ENCODE measurements at places on chromosomes 1 and 21.

DNA sequence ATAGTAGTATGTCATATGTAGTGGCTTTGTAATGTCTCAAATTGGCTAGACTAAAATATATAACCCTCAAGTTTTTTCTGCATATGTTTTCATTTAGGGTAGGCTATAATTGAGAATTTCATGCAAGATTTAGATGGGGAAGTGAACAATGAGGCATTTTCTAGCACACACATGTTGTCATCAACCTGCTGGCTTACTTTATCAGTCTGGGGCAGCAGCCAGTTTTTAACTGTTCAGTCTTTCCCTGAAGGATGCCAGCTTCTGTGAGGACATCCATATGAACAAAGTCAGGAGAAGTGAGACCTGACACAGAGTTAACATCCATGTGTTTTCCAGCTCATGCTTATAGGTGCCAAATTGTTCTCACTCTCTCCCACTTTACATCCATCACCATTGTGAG, 74.7 kb upstream of the OLFM3 start:
- DNase-seq, result no peak

DNA sequence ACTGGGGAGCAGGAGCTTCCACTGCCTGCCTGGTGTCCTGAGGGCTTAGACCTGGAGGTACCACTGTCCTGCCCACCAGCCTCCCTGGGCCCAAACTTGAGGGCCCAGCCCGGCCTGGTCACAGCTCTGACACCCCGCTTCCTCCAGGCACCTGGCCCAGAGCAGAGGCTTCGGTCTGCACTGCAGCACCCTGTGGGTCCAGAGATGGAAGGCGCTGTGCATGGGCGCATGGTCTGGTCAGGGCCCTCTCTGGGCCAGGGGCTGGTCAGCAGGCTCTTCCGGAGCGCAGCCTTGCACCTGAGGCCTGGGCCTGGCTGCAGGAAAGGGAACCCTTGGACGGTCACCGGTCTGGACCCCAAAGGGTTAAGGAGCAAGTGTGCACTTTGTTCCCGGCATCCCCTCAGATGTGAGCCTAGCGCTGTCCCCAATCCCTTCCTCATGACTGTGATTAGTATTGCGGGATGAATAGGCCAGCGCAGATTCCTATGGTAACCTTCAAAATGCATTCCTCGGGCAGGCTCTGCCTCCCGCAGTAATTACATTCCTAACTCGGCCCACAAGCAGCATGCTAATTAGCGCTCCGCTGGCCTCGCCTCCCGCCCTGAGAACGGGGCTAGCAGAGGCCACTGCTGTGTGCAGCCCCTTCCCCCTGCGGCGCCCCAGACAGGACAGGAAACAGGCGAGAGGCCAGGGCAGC, 36.3 kb downstream of the PRDM16 start:
- DNase-seq, result no peak

- DNase-seq, result no peak
Observed at GRCh38 chr1:220121791-220122530, 28.0 kb downstream of the IARS2 start.

GRCh38 chr1:226027538-226028217, 28.5 kb upstream of the SDE2 start:
- DNase-seq, result no peak

DNA sequence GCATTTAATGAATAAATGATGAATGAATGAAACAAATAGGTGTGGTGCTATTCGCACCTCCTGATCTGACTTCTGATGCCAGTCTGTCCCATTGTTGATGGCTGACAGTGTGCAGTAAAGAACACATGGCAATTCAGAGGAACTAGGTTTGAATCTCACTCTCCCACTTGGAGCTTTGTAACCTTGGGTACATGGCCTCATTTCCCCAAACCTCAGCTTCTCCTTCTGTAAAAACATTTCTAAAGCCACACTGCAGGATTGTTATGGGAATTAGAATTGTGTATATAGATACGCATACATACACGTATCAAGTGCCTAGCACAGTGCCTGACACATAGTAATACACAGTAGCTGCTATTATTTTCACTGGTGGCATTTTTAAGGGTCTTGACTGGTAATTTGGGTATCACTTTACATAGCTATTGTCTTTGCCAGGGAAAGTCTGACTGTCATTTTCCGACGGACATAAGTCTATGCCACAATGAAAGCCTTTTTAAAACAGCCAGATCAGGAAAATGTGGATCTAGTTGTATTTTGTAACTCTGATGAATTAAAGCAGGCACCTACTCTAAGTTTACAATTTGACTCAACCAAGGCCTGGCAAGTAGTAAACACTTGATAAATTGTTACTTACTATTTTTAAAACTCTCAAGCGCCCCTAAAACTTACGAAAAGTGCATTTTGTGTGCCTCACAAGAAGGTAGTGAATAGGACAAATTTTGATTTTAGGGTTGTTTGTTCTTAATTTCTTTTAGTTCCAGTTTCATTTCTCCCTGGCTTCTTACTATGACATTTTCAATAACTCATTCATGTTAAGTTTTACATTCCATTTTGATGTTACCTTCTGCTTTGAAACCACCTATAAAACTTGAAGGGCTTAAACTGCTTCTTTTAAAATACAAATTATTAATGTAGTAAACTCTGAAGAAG, 164.4 kb downstream of the SDCCAG8 start:
- no peak for DNase-seq

GRCh38 chr1:56433056-56433577, 146.2 kb downstream of the PLPP3 start:
- no peak for DNase-seq

GRCh38 chr1:30191154-30191702, 532.2 kb downstream of the MATN1 start:
- no peak for DNase-seq

GRCh38 chr1:22319608-22320007, 132.0 kb upstream of the ZBTB40 start:
- DNase-seq, result no peak

GRCh38 chr1:180911640-180912191, 981 bp upstream of the KIAA1614 start:
- DNase-seq, result no peak

DNA sequence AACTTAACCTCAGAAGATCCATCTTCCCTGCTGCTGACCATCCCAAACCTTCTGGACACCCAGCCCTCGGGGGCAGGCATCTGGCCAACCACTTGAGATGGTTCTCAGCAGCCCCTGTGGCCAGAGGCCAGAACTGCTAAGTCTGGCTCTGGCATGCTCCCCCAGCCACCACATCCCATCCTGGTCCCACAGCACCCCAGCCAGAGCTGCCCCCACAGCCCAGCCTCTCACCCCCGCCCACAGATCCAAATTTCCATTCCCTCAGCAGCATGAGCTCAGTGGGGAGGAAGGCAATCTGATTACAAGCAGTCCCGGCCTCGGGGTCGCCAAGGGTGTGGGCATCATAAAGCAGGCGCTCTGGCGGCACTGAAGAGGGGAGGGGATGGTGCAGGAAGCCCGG, 45.6 kb downstream of the GLIS1 start:
- no peak for DNase-seq

DNA sequence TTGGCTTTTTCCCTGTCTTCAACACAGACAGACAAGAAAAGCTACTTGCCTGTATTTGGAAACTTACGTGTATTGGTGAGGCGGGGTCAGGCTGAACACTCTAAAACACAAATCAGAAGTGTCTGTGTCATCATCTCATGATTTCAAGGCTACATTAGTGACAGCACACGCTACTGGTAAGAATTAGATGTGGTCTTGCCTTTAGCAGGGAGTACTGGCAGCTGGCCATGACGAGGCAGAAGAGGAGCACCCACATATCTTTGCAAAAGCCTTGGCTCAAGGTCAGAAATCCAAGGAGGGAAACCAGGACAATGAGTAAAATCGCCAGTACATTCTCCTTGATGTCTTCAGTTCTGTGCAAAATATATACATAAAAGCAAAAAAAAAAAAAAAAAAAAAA, 77.7 kb downstream of the PCNX2 start:
- DNase-seq, result no peak

DNA sequence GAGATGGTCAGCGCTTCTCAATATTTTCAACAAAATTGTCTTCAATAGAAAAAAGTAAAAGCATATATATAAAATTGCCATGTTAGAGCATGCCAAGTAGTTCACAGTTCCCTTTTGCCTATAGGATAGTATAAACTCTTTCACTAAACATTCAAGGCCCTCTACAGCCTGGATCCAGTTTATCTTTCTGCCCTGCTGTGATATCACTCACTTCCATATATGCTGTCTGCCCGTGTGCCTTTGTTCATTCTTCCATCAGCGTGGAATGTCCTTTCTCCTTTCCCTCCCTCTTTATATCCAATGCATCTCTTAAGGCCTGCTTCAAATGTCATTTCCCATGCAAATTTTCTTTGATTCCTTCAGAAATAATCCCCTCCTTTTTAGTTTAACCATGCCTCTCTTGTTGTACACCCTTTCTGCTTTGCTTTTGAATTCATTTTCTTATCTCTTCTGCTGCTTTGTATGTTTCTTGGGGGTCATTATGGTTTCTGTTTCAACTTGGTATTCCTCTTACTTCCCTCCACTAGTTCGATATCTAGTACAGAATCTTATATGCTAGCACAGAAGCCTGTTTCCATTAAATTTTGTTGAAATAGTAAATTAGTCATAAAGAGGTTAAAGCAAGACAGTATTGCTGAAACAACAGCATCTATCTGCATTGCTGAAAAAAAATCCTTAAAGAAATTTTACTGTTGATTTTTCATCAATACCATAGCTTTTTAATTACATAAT, 44.7 kb downstream of the XCL2 start:
- DNase-seq, result no peak

DNA sequence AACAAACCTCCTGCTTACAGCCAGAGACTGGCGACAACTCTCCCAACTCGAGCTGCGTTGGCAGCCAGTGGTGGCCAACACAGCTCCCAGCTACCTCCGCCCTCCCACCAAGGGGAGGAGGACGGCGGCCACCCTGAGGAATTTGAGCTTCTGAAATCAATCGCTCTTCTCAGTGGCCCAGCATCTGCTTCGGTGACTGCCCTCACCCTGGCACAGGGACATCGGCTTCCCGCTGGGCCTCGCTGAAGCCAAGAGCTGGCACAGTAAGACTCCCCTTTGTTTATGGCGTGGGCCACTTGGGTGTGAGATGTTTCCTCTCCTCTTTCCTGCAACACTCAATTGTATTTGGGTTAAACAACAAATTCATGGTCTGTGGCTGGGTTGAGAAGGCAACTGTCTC, 136.2 kb downstream of the ZBTB18 start:
- DNase-seq, result no peak

- no peak for DNase-seq
Observed at GRCh38 chr1:240056350-240056749, 35.3 kb upstream of the FMN2 start.

GRCh38 chr1:56185493-56185892, 393.9 kb downstream of the PLPP3 start:
- no peak for DNase-seq

GRCh38 chr1:201904579-201904978, 15.9 kb downstream of the SHISA4 start:
- no peak for DNase-seq

DNA sequence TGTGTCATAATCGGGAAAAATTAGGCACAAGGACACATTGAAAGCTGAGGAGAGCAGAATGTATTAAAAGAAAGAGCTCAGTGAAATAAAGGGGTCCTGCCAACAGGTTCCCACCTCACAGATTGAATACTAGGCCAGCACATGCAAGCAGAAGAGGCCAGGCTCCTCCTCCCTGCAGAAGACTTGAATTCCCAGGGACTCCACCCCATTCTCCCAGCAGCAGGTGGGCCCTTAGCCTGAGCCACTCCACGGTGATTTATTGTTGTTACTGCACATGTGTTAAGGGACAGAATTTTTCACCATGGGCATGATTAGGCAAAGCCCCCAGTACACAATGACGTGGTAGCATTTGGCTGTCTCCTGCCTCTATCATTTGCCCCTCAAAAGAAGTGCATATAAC, 1844.7 kb downstream of the NCAM2 start:
- DNase-seq, result no peak

DNA sequence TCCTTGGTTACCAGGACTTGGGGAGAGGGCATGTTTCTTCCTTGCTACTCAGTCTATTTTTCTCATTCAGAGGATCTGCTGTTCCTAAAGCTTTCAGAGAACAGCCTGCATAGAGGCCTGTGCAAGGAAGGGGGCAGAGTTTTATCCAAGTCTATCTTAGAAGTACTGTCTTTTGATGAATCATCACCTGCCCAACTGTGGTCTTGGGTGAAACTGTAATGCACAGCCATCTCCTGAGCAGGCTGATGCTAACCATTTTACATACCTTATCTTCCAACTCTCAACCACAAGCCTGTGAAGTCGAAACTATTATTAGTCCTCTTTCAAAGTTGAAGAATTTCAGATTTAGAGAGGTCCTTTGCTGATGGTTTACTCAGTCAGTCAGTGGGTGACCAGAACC, 368.0 kb downstream of the HHAT start:
- no peak for DNase-seq

DNA sequence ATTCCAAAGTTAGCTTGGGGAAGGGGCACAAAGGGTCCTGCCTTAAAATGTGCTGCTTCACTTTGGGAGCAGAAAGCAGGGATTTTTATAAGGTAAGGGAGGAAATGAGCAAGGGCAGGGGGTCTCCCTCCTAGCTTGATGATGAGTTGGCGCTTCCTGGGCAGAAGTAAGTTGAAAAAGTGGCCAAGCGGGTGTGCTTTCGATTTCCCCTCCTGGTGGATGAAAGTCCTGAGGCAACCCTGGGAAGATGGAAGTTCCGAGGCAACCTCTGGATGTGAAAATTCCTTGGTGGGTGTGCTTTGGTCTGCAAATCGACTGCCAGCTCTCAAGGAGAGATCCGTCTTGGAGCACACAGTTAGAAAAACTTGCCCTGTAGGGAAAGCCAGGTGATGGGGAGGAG, 41.7 kb upstream of the CD2 start:
- DNase-seq, result no peak

All from T1000 (cell line).